ENCODE measurements at places on chromosomes 12 and 14.

GRCh38 chr12:6951551-6952120, 480 bp downstream of the PTPN6 start:
- no peak for DNase-seq

DNA sequence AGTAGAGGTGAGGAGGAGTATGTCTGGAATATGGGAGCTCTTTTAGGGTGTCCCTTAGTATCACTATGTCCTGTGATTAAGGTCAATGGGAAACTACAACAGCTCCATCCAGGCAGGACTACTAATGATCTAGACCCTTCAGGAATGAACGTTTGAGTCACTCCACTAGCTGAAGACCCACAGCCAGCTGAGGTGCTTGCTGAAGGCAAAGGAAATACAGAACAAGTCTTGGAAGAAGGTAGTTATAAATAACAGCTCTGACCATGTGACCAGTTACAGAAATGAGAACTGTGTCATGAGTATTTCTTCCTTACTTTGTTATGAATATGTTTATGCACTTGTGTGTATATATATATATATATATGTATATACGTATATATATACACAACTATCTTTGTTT, 40.5 kb upstream of the USP44 start:
- no peak for DNase-seq

- DNase-seq = no peak
These were observed 31.9 kb downstream of the DACT1 start for GRCh38 chr14:58669556-58670200.

DNA sequence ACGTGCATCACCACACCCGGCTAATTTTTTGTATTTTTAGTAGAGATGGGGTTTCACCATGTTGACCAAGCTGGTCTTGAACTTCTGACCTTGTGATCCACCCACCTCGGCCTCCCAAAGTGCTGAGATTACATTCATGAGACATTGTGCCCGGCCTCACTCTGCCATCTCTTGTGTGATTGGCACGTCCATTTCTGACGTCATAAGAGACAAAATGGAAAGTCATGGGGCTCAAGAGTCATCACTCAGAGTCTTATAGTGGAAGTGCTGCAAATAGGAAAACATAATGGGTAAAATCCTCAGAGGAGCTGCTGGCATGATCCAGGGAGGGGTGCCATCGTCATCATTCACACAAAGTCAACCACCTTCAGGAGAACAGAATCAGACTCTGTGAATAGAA, 54.2 kb upstream of the GPATCH2L start:
- no peak for DNase-seq

DNA sequence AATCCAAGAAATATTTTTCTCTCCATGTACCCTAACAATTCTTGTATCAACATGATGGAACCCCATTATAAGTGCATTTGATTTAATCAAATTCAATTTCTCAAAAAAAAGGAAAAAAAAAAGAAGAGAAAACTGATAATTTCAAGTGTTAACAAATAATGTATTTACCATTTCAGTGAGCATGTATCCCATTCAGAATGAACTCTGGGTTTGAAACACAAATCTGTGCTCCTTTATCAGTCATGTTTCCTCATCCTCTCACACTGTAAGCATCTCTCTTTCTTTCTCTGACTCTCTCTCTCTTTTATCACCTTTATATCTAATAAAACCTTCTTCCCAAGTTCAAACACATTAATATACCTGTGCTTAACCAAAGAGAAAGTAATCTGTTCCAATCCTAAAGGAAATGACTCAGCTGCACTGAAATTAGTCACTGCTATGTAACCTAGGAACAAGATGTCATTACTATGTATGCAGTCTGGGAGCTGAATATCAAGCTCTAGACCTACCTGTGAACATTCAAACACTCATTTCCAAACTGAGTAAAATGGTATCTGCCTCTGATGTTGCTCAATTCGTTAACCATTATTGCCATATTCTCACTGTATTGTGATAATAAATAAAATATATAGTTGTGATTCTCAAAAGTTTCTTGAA, 135.0 kb upstream of the LRIG3 start:
- no peak for DNase-seq

GRCh38 chr12:103656291-103656690, 69.2 kb downstream of the STAB2 start:
- DNase-seq = no peak

DNA sequence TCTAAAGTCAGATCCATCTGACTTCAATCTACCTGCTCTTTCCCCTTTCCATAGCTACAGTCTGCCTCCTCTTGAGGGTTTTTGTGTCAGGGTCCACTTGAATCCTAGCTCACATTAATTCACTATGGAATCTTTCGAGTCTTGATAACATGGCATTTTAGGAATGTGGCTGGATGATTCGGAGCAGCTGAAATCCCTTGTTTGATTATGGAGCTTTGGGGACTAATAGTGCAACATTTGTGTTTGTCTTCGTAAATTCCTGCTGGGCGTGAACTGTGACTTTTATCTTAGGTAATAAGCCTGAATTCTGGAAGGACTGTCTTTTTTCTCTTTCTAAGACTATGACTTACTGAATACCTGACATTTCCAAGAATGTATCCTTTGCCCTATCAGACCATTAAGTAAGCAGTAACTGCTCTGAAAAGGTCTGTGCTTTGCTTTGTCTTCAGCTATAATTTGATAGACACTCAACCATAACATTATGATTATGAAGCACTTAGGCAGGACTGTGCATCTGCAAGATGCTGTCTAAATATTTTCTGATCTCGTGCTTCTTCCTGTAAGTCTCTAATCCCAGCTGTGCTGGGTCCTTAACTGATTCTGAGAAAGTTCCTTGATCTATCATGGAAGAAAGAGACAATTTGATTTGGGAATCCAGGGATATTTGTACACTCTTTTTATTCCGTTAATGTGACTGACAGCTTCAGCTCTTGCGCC, 19.0 kb upstream of the PELI2 start:
- no peak for DNase-seq

- DNase-seq = no peak
These were observed 101.4 kb downstream of the STAB2 start for GRCh38 chr12:103688376-103689063.

DNA sequence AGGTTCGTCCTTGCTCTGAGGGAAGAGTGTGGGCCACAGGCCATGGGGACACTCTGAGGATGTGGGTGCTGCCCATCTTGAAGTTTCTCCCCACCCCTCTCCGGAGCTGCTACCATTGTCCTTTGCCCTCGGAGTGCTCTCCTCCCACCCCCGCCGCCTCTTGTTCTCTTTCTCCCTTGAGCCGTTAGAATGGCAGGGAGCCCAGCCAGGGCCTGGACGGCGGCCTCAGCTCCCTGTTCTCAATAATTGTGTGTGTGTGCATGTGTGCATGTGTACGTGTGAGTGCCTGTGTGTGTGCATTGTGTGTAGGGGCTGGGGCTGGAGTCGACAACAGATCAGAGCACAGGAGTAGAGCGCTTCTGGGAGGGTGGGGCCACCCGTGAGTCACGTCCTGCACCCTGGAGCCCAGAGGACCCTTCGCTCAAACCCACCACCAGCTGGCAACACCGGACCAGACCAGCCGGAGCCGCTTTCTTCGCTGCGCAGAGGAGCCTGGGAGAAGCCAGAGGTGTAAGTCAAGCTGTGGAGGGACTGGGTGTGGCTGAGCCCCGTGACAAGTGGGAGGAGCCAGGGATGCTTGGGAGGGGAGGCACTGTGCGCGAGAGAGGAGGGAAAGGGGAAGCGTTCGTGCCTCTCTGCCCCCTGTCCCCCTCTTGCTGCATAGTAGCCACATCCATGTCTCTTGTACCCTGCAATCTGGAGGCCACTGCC, 25.9 kb upstream of the KCNA5 start:
- DNase-seq = no peak

- DNase-seq = no peak
These were observed 29.7 kb downstream of the ZNF605 start for GRCh38 chr12:132926415-132926833.

DNA sequence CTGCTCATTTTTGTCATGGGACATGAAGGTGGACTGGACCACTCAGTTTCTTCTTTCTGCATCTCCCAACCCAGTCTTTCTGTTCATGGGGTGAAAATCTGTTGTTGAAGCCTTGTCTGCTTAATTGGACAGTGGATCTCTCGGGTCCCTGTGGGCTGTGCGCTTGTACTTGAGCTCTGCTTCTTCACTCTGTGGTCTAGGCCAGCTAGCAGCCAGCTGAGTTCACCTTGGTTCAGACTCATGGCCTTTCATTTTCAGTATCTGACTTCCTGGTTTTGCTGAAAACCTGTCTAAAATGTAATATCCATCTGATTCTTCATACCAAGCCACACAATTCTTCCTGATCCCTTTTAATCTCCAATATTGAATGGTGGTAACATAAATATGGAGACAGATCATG, 117.2 kb downstream of the LRRK2 start:
- no peak for DNase-seq

- no peak for DNase-seq
These were observed 86.9 kb upstream of the CRY1 start for GRCh38 chr12:107180272-107180671.

GRCh38 chr12:79932357-79932756, 2.5 kb downstream of the PPP1R12A start:
- no peak for DNase-seq

GRCh38 chr12:57127101-57127725, 1.1 kb upstream of the LRP1 start:
- peak; percentile 43 for DNase-seq

- DNase-seq = no peak
These were observed 12.1 kb downstream of the CCDC63 start for GRCh38 chr12:110858848-110859247.

DNA sequence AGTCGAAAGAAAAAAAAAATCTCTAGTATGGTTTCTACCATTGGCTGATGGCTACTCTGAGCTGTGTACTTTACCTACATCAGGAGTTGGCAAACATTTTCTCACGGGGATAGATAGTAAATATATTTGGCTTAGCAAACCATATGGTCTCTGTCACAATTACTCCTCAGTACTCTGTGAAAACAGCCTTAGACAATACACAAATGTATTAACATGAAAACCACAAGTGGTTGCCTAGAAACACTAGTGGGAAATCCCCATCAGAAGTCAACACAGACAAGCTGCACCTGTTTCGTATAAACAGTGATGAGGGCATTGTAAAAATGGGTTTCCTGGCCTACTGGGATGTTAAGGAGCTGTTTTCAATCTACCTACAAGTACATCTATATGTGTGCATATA, 84.6 kb upstream of the NAV3 start:
- no peak for DNase-seq

DNA sequence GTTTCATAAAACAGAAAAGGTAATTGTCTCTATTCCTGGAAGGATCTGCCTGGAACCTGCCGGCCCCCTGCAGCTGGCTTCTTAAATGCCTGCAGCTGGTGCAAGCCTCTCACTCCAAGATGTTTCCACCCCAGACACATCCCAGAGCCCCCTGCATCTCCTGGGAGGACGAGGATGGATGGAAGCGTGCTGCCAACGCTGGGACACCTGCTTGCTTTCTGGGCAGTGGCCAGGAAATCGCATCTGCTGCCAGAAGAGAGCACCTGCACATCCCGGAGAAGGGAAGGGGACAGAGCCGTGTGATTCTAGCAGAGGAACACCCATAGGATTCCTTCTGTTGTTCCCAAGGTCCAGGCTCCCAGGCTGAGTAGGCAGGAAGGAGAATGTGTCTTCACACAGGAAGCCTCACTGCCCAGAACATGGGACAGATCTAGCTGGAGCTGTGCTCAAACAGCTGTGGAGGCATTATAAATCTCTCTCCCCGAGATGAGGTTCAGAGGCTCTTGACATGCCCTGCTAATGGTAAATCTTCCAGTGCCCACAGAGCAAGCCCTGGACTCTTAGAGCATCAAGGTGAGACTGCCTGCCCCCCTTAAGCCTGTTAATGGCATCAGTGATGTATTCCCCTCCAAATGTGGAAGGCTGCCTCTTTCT, 138.8 kb upstream of the MAP1LC3B2 start:
- DNase-seq = no peak

GRCh38 chr12:52267699-52268098, 6.7 kb upstream of the KRT86 start:
- DNase-seq = no peak

DNA sequence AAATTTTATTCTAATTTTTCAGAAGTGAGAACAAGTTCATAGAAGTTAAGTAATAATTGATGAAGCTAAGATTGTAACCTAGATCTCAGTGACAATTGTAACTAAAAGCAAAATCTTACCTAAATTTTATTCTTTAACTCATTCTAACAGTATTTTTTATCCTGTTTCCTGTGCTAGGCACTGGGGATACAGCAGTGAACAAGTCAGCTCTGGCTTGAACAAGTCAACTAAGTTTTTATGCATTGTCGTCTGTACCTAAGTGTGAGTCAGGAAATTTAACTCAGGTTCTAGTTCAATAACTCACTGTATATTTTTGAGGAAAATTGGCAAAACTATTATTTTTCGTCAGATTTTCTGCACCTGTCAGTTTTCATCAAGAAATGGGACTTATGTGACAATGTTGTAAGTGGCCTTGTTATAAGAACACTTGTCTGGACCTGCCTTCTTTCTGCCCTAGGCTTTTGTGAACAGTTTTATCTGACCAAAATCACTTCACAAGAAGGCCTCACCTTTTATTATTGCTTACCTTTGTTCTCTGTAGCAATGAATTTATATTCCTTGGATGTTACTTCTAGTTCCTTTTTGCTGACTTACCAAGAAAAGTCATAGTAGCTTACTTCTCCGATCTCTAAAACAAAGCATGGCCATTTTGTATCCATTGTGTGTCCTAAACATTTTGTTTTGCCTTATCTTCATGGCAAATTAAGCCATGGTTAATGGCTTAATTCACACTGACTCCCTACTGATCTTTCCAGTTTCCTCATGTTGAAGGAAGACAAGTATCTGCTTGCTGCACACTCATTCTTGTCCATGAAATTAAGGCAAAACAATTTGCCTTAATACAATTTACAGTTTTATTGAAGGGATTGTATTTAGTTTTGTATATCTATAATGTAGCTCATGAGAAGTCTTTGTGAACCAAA, 2.7 kb downstream of the TMTC3 start:
- no peak for DNase-seq

DNA sequence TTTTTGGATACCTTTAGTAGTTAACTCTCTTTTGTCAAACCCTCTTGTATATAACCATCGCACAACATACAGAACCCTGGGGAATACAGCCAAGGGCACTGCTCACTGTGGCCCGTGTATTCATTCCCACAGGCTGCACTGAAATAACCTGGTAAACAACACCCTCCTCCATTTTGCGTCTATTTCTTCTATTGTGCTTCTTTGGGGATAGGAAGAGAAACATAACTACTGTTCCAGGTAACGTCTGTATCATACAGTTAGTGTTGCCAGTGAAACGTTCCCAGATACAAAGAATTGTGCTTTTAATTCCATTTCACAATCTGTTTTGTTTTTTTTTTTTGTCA, 9.6 kb downstream of the C12orf76 start:
- DNase-seq = no peak

- no peak for DNase-seq
These were observed 67.0 kb downstream of the FBXW8 start for GRCh38 chr12:116977465-116978380.

GRCh38 chr12:26567126-26567525, 265.9 kb downstream of the ITPR2 start:
- DNase-seq = no peak

DNA sequence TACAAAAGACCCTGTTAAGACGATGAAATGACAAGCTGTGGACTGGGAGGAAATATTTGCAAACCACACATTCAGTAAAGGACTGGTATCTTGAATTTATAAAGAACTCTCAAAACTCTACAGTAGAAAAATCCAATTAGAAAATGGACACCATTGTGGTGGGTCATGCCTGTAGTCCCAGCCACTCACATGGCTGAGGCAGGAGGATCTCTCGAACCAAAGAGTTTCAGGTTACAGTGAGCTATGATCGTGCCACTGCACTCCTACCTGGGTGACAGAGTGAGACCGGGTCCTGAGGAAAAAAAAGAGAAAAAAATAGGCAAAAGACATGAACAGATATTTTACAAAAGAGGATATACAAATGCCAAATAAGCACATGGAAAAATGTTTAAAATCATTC, 41.9 kb downstream of the TTC6 start:
- no peak for DNase-seq
